ENCODE measurements at places on chromosomes 6 and 20.

DNA sequence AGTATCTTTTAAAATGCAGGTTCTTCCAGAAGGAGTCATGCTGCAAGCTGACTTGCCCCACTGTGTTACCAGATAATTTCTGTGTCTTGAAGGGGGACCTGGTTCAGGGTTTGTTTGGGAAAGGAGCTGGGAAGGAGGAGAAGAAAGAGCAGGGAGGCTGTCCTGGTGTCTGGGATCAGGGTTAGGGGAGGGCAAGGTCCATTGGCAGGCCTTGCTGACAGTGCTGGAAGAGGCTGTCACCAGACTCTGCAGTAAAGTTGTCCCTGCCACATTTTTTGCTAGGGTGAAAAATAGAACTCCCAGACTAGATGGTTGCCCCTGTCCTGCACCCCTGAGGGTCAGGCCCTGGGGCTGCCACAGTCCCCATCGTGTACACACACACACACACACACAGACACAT, 14.9 kb downstream of the GLP1R start:
- DNase-seq = no peak

DNA sequence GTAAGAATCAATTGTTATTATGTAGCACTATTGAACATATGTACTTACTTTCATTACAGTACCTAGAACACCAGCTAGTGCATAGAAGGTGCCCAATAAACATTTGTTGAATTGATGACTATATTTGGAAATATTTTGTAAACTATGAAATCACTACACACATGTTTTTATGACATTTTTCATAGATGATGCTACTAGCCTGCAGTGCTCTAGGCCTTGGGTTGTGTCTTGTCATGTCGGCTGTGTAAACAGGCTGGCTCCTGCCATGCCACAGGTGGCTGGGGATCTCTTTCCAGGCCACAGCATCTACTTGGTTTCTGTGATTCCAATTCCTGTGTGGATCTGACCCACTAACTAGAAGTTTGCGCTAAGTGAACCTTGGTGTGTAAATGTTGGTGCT, 43.3 kb upstream of the EDN1 start:
- no peak for DNase-seq

GRCh38 chr6:153074761-153075160, 56.3 kb downstream of the RGS17 start:
- DNase-seq = no peak

GRCh38 chr6:132669690-132670291, 10.8 kb upstream of the TAAR1 start:
- no peak for DNase-seq

GRCh38 chr20:23039885-23040508, 4.9 kb downstream of the SSTR4 start:
- peak; percentile 63 for DNase-seq

DNA sequence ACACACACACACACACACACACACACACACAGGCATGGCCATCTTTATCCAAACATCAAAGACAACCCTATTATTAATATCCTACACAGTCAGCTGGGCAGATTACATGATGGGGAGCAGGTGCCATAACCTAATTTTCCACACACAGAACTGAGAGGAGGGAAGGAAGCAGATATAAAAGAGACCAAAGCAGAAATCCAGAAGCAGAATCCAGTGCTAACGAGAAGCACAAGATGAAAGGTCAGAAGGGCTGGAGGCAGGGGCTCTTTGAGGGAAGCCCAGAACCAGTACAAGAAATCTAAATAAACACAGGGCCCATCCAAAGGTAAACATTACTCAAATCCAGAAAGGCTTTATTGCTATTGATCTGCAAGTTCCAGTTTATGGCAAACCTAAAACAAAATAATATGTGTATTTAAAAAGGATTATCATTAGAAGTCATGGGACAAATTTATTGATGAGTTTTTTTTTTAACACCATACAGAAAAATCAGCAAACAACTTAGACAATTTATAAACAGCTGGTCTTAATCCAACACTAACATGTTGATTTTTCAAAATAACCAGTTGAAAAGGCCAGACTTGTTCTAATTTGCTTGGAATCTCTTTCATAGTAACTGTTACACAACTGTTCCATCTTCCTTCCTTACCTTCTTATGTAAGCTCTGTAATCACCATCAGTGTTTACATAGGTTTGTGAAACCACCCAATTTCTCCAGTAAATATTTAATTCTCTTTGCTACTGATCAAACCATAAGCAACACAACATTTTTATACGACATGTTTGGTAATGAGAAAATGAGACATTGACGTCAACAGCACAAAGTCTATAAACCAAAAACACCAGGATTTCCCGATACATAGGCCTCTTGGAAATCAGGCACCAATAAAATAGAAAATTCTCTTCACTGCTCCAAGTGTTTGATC, 34.2 kb downstream of the SLC23A2 start:
- no peak for DNase-seq

DNA sequence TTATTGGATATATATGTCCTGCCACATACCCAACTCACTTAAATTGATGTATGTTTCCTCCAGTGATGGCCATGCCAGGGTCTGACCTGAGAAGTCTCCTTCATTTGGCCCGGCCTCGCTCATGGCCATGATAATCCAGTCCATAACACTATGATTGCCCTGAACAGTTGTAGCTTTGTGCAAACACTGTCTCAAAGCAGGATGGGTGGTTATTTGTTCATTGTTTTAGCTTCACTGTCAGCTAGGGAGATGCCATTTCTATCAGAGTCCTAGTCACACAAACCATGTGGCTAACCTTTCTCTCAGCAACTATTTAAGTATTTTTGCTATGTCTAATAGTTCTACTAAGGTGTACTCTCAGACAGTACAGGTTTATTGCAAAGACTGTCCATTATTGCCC, 47.6 kb upstream of the ZNF337 start:
- DNase-seq = no peak

DNA sequence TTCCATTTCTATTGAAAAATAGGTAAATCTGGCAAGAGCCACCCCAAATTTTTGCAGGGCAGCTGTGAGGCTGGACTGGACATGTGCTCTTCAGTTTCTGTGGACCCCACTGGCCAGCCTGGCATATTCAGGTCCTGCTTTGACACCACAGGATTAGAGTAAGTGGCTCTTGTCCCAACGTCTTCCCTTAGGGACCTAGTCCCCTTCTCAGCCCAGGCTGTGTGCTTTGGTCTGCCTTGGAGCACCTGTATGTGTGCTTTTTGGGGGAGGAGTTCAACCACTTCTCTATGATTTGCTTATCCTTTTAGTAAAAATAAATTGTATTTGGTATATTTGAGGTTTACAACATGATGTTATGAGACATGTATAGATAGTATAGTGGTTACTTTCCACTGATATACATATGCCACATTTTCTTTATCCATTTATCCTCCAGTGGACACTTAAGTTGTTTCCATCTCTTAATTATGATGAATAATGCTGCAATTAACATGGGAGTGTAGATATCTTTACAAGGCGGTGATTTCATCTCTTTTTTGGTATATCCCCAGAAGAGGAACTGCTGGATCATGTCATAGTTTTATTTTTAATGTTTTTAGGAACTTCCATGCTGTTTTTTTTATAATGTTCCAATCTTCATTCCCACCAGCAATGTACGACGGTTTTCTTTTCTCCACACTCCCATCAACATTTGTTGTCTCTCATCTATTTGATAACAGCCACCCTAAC, 167.8 kb upstream of the UST start:
- DNase-seq = no peak

- DNase-seq = no peak
These were observed 94.1 kb downstream of the HIVEP2 start for GRCh38 chr6:142850679-142851423.

GRCh38 chr6:150924808-150925589, 59.5 kb downstream of the MTHFD1L start:
- DNase-seq = peak; percentile 87

- no peak for DNase-seq
These were observed 1.2 kb downstream of the TSBP1 start for GRCh38 chr6:32370505-32370904.

GRCh38 chr6:107612762-107613415, 123.0 kb downstream of the SOBP start:
- no peak for DNase-seq

GRCh38 chr20:10042086-10042485, 7.3 kb downstream of the ANKEF1 start:
- DNase-seq = no peak

DNA sequence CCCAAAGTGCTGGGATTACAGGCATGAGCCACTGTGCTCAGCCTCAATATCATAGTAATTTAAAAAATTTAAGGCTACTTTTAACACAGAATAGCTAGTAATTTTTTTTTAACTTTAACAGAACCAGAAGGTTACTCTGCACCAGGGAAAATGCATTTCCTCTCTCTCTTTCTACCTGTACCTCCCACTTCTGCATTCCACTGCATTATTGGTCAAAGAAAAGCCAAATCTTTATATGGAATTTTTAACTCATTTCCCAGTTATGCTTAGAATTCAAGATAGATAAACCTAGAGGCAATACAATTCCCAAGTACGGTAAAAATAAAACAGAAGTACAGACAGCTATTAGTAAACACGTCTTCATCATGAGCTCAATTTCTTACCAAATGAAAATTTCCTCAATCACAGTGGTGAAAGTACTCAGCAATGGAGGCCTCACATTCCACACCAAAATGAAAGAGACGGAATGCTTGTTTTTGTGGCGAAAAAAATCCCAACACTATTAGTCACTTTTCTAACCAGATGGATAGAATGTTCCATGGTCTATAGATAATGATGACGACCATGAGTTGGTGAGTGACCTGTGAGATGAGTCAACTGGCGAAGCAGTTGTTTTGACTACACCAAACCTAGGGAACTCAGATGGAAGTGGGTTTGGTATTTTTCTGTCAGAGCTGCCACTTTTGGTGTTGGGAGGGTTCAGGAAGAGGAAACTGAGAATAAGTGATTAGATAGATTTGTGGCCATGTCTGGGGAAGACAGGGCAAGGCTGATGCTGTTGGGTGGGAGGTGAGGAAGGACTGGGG, 104.7 kb upstream of the SGK1 start:
- no peak for DNase-seq

- DNase-seq = no peak
These were observed 116.8 kb downstream of the PRND start for GRCh38 chr20:4838526-4838925.

DNA sequence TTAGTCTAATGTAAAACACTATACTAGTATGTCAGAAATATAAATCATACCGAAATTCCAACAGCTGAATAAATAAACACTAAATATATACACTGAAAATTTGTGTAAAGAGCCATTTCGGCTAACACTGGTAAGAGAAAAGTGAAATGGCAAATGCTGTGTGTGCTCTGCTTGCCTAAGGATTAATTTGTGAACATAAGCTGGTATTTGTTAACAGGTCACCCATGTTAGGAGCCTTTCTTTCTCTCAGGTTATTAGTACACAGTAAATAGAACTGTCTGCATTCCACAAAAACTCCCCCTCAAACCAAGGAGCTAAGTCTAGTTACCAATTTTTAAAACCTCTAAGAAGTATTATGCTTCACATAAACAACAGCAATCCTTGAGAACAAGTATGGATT, 27.0 kb downstream of the ELOVL5 start:
- DNase-seq = no peak

- DNase-seq = no peak
These were observed 24.2 kb upstream of the ZNF318 start for GRCh38 chr6:43393602-43394001.

DNA sequence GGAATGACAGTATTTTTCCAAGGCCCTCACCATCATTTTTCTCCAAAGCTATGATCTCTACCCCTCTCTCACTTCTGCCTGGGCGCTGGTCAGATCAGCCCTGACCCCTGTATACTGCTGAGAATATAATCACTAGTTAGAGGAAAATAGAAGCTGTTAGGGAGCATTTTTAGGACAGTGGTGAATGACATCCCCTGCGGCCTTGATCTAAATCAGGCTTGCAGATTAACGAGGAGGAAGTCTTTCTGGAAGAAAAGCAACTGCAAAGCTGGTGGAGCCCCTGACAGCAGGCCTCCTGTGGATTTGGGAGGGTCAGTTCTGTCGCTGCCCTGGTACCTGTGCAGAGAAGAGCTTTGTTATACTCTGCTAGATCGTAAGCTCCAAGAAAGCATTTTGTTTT, 107.9 kb downstream of the RPP40 start:
- no peak for DNase-seq

- peak; percentile 37 for DNase-seq
These were observed 1.8 kb upstream of the WRNIP1 start for GRCh38 chr6:2763345-2763841.

DNA sequence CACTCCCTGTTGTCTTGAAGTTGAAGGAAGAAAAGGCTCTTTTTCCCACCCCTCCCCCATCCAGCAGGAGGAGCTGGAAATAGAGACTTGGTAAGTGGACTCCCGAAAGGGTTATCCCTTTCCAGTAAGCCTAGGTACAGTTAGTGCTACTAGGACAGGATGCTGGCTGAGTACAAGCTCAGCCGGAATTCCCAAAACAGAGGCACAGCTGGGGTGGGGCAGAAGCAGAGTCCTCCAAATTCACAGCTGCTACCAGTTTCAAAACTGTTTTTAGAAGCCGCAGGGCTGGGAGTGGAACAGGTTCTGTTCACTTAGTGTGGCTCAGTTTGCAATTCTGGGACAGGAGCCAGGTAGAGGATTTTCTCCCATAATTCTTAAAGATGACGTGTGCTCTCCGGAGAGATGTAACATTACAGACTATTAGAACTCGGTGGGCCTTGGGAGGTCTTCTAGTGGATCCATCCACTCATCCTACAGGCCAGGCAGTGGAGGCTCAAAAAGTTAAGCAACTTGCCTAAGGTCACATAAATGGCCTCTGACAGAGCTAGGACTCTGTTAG, 19.0 kb upstream of the UTRN start:
- DNase-seq = peak; percentile 89

- peak; percentile 76 for DNase-seq
These were observed 10.3 kb upstream of the LPIN3 start for GRCh38 chr20:41330343-41330720.

- DNase-seq = no peak
These were observed 149.0 kb upstream of the SGK1 start for GRCh38 chr6:134466771-134467525.

GRCh38 chr6:37104824-37105147, 65.2 kb upstream of the PIM1 start:
- no peak for DNase-seq

- no peak for DNase-seq
These were observed 61.6 kb upstream of the SNX9 start for GRCh38 chr6:157761331-157761921.

- no peak for DNase-seq
These were observed 14.6 kb downstream of the TXLNB start for GRCh38 chr6:139277161-139277560.

GRCh38 chr6:33213166-33213988, 5.1 kb downstream of the RING1 start:
- no peak for DNase-seq

- no peak for DNase-seq
These were observed 99.1 kb downstream of the ALDH8A1 start for GRCh38 chr6:134850721-134851305.

DNA sequence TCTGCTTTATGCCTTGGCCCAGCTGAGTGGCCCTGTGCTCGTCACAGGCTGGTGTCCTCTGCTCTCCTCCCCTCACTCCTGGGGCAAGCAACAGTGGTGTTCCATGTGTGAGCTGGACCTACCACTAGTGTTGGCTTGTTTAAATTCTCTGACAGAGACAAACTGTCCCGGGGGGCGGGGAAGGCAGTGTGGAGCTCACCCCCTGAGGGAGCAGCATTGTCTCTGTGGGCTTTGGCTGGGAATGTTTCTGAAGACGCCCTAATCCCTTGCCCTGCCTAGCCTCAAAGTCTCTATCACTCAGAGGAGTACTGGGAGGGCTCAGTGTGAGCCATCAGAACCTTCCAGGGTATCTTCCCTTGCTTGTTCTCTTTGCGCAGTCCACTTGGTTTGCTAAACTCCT, 5.2 kb upstream of the VEGFA start:
- DNase-seq = no peak

Measured in lower leg skin (tissue), 4 donors.